ENCODE measurements at places on chromosomes 7 and 10.

DNA sequence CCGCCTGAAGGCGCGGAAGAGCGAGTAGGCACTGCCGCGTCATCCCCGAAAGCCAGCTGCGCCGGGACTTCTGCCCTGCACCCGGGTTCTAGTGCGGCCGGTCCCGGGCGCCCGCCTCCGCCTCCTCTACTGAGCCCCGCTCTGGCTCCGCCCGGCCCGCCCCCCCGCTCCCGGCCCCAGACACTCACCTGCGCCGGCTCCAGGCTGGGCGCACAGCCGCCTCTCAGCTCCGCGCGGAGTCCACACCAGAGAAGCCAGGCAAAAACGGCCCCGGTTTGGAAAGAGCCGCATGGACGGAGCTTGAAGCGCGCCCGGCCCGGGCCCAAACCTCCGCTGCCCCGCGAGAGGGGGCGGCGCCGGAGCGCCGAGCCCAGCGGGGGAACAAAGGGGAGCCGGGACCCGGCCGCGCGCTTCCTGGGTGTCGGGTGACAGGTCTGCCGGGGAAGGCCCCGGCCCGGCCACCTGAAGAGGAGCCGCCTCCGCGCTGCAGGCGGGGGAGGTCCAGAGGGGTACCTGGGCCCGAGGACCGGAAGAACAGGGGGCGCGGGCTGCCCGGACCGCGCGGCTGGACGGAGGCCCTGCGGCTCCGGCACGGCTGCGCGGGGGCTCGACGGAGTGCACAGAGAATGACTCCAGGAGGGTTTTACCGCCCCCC lies 168.2 kb downstream of the NRF1 start:
- no peak for DNase-seq

GRCh38 chr7:3033581-3033980 lies 10.1 kb downstream of the CARD11 start:
- DNase-seq, result no peak

- DNase-seq, result no peak
Measured at GRCh38 chr7:54780490-54780889, 21.5 kb upstream of the SEC61G start.

- DNase-seq, result no peak
Measured at GRCh38 chr7:25006276-25006675, 26.3 kb upstream of the OSBPL3 start.

GRCh38 chr7:103031781-103032180 lies 42.8 kb downstream of the FBXL13 start:
- no peak for DNase-seq

DNA sequence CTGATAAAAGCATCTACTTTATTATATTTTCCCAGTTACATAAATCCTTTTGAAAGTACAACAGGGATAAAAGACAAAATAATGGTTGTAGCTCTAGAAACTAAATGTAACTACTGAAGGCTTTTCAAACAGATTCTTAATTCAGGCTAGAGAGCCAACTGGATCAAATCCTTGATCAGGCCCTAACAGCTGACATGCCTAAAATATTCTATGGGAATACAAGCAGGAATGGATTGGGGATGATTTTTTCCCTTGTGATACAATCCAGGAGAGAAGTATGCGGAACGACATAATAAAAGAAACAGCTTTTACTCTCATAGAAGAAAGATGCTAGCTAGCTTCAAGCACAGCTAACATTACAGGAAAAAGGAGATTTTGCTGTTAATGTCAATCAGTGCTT lies 49.0 kb downstream of the NT5C2 start:
- no peak for DNase-seq
